ENCODE measurements at places on chromosomes 1 and 21.

DNA sequence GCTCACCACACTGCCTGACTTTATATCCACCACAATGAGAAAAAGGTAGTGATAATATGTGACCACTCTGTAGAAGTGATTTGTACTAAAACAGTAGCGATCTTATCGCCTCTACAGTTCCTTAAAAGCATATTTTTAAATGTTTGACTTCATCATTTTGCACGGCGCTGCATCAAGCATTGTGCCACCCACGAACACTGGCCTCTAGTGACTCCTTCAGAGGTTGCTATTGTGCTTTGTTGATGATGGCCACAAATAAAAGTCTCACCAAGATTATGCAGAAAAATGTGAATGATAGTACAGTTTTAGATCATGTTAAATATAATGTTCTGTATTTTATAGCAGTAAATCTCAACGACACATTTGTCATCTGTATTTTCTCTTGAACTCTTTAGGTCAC lies 186.5 kb upstream of the NCAM2 start:
- DNase-seq = no peak

GRCh38 chr1:183147735-183148134 lies 38.3 kb upstream of the LAMC2 start:
- no peak for DNase-seq

GRCh38 chr1:119084798-119085197 lies 55.7 kb downstream of the WARS2 start:
- no peak for DNase-seq

- DNase-seq = no peak
These were observed 29.8 kb downstream of the TNNT2 start for GRCh38 chr1:201347498-201348210.

- no peak for DNase-seq
These were observed 12.7 kb upstream of the MX2 start for GRCh38 chr21:41349126-41349525.

DNA sequence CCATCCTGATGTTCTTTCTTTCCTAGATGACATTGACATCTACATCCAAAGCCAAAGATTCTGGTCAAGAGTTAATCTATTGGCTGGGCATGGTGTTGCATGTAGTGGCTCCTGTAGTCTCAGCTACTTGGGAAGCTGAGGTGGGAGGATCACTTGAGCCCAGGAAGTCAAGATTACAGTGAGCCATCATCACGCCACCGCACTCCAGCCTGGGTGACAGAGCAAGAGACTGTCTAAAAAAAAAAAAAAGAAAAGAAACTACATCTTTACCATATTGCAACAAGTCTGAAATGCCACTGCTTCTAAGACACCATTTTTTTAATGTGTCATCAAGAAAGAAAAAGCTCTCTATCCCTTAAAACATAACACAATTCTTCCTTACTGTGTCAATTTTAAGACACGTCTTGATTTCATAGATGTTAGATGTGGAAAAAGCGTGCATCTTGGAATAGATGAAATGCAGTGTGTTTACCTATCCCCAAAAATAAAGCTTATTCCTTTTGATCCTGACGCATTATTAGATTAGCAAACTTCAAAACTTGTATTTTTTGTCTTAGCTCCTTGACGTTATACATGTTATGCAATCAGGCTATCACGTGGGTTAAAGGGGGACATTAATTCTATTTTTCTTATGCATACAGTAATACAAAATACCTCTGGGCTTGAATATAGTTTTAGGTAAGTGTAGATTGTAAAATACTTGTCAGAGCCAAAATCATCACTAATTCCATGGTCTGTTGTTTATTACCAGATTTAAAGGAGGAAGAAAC lies 46.3 kb downstream of the ELAPOR1 start:
- DNase-seq = no peak

DNA sequence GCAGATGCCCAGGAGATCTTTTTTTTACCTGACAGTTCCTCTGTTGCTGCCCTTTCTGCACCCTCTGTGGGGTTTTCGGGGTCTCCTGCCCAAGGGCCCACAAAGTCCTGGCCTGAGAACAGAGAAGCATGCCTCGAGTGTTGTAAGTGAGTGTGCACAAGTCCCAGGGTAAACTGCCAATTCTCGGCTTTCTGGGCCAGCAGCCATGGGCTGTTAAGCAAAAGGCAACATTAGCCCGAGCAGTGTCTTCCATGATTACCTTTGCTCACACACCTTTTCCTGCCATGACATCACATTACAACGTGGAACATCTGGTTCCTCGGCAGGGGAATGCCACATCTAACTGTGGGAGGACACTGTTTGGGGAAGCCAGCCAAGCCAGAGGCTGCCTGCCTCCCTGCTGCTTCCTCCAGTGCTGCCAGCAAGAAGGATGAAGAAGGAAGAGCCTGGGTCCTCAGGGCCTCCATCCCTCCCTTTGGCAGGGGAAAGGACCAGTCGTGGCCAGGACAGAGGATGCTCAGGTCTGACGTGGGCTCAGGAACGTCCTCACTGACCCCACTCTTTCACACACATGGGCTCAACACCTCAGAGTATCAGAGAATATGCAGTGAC lies 485.9 kb downstream of the OMA1 start:
- no peak for DNase-seq

GRCh38 chr1:107413951-107414350 lies 273.1 kb downstream of the NTNG1 start:
- DNase-seq = no peak
